Central memory CD4-positive, alpha-beta T cell (primary cell): ENCODE measurements at places on chromosomes 3 and 15.

- DNase-seq = no peak
These were observed 6.6 kb upstream of the ITIH3 start for GRCh38 chr3:52787672-52788625.

- DNase-seq = no peak
These were observed 169.3 kb downstream of the GREM1 start for GRCh38 chr15:32887090-32887489.

DNA sequence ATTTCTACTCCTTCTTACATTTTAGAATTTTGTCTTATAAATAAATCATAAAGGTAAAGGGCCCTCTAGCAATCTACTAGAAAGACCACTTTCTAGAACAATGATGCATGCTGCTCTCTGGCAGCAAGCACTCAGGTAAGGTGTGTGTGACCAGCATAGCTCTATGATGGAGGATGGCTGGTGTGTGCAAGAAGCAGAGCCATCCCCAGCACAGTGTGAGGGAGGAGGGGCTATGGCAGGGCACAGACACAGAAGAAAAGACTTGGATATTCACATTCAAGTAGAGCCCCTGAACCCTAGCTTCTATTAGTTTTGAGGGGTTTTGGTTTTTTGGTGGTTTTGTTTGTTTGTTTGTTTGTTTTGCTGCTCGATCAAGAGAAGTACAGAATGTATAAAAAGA, 277.1 kb upstream of the CCDC54 start:
- no peak for DNase-seq

- no peak for DNase-seq
These were observed 36.3 kb downstream of the TMEM212 start for GRCh38 chr3:171879472-171879871.

DNA sequence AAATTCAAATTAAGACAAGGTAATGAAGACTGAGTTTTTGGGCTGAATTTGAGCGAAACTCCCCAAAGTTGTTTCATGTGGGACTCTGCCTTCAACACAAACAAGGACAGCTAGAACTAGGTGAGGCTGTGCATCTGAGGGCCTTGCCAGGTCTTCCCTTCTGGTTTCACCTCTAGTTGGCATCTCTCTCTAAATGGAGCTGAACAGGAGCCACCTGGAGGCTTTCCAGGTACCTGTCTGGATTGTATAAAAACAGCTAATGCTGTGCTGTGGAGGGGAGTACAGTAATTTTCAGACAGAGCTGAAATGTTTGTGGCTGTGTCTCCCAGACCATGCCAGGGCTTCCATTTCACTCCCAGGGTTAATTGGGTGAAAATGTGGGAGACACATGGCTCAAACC, 27.1 kb downstream of the TRIM71 start:
- no peak for DNase-seq

DNA sequence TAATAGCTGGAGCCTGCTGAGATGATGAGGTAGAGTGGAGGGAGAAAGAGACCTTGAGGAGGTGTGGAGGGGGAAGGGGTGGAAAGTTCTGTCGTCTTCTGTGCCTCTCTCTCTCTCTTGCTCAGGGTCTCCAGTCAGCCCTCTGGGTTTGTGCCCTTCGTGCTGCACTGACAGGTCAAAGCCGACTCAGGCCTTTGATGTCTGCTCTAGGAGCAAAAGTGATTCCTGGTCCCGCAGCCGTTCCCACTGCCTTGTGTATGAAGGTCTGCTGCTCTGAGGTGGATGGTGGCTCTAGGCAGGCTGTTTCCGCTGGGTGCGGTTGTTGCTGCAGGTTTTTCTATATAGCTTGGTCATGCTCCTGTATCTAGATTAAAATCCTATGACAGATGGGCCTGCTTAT, 89.4 kb downstream of the IGF1R start:
- DNase-seq = no peak

DNA sequence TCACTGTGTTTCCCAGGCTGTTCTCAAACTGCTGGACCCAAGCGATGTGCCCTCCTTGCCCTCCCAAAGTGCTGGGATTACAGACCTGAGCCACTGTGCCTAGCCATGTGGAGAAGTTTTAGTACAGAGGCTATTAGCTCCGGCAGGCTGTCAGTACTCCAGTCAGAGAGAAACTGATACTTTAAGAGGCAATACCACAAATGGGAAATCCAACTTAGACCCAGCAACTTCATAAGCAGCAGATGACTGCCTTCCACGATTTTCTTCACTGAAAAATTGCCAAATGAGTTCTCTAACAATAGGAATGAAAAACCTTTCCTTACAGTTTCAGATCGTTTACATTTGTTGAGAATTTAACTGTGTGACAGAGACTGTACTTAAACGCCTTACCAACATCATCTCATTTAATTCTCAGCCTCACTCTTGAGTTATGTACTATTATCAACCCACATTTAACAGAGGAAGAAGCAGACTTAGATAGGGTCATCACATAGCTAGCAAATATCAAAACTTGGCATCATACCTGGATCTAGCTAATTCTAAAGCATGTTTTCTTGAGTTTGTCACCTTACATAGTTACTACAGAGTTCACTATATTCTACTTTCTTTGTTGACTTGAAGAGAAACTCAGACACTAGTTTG, 127.4 kb downstream of the TCF12 start:
- DNase-seq = no peak

GRCh38 chr3:156594219-156594683, 39.3 kb upstream of the SSR3 start:
- no peak for DNase-seq

GRCh38 chr15:62895905-62896316, 146.6 kb upstream of the TPM1 start:
- no peak for DNase-seq

- DNase-seq = no peak
These were observed 1.4 kb downstream of the GPR149 start for GRCh38 chr3:154428286-154429206.

DNA sequence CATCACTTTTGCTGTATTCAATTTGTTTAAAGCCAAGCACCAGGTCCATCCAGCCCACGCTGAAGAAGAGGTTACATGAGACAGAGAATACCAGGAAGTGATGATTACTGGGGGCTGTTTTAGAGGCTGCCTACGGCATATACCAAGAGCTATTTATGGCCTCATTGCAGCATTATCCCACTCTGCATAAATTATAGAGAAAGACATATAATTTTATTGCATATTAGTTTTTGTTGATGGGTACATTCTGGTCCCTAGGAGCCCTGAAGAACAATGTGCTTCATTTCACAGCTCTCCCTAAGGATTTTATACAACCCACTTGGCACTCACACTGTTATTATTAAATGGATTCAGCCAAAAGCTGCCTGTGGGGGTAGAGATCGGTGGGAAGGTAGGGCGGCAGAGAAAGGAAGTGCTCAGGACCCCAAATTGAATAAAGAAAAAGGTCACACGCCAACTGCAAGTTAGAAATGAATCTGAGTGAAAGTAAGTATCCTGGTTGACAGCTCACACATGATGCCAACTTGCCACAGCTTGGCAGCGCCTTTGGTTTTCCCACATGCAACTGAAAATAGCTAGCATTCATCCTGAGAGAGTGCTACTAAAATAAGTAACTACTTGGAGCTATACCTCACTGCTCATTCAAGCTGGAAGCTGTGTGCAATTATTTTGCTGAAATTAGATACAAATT, 73.7 kb downstream of the CCNL1 start:
- no peak for DNase-seq

DNA sequence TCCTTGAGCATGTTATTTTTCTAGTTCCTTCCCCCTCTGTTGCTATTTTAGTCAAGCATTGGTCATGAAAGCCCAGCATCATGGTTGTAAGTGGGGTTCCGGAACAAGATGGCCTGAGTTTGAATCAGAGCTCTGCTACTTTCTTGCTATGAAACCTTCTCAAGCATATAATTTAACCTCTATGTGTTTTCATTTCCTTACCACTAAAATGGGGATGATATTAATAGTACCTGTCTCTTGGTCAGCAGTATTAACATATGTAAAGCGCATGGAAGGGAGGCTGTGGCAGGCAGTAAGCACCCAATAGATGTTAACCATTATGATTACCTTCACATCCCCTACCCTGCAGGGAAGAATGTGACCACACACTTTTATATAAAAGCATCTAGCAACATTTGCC, 14.3 kb upstream of the SPRED1 start:
- DNase-seq = no peak

GRCh38 chr3:195001261-195001660, 269.7 kb downstream of the XXYLT1 start:
- DNase-seq = no peak

DNA sequence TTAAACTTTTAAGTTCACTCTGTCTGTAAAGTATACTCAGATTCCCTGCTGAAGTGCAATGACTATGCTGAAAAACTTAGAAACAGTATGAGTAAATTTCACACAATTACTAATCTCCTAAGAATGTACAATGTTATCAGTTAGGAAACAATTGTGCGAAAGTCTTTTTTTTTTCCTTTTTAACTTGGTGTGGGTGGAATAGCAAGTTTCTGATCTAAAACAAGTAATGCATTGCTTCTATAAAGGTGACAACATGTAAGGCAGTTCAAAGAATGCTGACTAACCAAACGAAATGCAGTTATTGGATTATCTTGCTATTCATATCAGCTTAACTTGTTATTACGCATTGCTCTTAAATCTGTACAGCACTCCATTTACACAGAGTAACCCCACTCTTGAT, 19.3 kb upstream of the SLC12A8 start:
- DNase-seq = no peak

GRCh38 chr15:46039703-46040102, 404.9 kb downstream of the SQOR start:
- no peak for DNase-seq

DNA sequence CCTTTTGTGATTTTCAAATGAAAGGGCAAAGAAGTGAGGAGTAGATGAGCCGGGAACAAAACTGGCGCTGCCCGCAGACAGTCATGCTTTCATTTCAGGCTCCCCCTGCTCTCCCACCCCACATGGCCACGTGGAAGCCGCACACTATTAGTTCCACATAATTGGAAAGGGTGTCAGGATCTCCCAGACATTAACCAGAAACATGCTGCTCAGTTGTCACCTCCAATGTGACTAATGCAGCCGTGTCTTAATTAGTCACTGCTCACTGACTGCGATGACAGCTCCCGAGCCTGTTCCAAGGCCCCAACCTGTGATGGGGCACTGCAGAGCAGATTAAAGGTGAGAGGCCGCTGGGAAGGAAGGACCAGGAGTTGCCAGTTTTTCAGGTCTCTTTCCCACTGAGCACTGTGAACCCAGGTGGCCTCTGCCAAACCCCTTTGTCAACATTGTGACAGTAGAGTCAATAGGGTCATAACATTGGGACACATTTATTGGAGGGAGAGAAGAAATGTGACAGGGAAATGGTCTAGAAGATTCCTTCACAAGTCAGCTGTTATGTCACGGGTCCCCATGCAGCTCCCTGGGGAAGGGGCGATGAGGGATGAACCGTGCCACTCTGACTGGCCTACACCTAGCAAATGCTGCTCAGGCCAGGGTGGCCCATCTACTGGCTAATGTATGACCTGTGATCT, 38.6 kb upstream of the SFMBT1 start:
- DNase-seq = no peak

GRCh38 chr15:61671736-61672135, 388.5 kb downstream of the VPS13C start:
- DNase-seq = no peak

DNA sequence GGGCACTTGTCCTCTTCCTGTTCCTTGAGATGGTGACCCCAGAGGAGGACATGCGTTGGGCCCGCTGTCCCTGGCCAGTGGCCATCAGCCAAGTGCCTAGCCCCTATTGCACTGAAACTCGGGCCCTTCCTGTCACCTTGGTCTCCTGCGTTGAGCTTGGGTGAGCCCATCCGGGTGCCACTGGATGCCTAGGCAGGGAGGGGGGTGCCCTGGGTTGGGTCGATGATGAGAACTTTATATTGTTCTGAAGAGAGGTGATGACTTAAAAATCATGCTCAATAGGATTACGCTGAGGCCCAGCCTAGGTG, 221.8 kb downstream of the SNRPN start:
- no peak for DNase-seq

- peak; percentile 41 for DNase-seq
These were observed at the start of gene MNS1 for GRCh38 chr15:56464893-56465520. Gene MNS1, minus strand, starts transcription at chr15:56465137. Its CDS starts 165 bp downstream, at chr15:56464972.

DNA sequence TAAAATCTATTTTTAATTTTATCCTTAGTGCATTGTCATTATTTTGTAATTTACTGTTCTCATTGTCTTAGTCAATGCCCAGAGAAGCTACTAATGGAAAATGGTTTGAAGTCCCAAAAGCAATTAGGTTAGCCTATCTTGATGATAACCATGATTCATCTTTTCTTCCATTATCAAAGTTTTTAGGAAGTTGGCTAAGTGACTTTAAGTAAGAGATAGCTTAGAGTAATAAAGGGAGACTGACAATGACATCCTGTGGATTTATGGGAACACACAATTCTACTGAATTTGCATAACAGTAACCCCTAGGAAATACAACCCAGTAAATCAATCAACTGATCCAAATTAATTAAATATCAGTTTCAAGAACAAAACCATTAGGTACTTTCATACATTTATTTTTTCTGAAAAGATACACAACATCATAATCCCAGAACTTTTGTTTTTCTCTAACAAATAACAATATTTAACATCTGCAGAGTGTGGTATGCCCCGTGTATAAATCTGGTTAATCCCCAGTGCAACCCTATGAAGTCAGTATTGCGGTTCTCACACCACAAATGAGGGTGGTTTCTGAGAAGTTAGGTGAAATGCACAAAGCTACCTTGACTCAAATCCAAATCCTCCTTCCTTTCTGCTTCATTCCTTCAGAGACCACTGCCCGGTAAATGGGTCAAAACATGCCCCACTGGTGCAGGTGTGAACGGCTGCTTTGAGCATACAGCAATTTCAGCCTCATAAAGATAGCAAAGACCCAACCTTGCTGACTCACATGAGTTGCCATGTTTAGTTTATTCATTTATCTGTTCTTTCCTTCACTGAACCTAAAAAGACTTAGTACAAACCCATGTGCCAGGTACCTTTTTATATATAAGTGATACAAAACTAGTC, 202.1 kb downstream of the TBL1XR1 start:
- DNase-seq = no peak

DNA sequence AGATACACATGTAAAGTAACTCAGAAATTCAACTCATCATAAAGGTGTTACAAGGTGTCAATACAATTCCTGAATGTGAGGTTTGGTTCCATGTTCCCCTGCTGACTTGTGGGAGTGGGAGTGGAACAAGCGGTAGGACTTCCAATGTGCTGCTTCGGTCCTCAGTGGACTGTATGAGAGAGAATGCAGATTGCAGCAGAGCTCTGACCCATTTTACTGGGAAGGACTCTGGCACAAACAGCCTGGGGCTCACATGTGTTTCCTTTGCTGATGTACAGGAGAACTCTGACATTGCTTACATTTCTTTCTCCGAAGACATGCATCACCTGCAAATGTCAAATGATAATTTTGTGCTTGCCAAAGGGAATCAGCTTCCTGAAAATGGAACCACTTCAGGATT, 111.5 kb downstream of the UNC13C start:
- DNase-seq = no peak
